ENCODE measurements at places on chromosomes 2 and 18.

GRCh38 chr2:186125156-186125555, 360.9 kb upstream of the ZC3H15 start:
- DNase-seq = no peak

DNA sequence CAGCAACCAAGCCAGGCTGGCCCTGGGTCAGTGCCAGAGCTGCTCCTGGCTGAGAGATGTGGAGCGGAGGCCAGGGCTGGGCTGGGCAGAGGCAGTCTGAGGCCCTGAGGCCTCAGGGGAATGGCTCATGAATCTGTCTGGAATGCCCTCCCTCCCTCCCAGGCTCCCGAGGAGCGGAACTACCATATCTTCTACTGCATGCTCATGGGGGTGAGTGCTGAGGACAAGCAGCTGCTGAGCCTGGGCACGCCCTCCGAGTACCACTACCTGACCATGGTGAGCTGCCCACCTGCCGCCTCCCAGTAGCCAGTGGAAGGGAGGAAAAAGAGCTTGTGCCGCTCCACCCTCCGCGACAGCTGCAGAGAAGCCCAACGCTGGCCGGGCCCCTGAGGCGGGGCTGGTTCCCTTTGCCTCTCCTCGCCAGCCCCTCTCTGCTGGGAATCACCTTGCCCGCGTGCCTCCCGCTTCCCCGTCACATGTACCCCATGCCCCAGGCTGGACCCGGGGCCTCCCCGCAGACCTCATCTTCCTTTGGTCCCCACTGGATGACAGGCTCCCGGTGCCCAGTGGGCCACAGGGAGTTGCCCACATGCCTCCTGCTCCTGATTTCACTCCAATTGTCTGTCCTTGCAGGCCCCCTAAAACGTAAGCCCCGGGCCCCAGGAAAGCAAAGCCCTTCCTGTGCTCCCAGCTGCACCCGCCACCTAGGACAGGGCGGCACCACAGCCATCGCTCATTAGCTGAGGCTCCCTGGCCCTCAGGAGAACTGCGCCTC, 41.1 kb downstream of the MYO7B start:
- DNase-seq = no peak

- DNase-seq = no peak
Observed at GRCh38 chr2:177275040-177275742, 10.7 kb upstream of the NFE2L2 start.

GRCh38 chr2:241082341-241083090, 19.6 kb downstream of the MTERF4 start:
- no peak for DNase-seq

DNA sequence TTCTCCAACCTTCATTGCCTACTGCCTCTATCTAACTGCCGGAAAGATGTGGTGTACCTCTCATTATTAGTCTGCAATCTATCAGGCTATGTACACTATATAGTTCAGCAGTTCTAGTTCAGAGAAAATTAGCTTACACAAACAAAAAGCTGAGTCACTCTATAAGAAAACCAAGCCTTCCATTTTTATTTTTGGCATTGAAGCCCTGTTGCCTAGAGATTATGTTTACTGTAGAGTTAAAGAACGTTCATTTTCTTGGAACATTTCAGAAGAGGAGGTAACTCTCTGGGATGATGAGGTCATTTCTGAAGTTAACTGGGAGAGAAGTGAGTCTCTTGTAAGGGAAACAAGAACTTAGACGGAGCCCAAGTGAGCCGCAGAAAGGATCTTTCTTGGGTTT, 133.5 kb downstream of the FAM124B start:
- DNase-seq = no peak

GRCh38 chr2:213162516-213163118, 11.2 kb upstream of the IKZF2 start:
- DNase-seq = no peak

GRCh38 chr2:55150834-55151233, 81.3 kb downstream of the CLHC1 start:
- DNase-seq = no peak

- DNase-seq = no peak
Observed at GRCh38 chr2:229620289-229620688, 94.1 kb downstream of the DNER start.

- no peak for DNase-seq
Observed at GRCh38 chr2:121089166-121089510, 195.9 kb downstream of the TFCP2L1 start.

DNA sequence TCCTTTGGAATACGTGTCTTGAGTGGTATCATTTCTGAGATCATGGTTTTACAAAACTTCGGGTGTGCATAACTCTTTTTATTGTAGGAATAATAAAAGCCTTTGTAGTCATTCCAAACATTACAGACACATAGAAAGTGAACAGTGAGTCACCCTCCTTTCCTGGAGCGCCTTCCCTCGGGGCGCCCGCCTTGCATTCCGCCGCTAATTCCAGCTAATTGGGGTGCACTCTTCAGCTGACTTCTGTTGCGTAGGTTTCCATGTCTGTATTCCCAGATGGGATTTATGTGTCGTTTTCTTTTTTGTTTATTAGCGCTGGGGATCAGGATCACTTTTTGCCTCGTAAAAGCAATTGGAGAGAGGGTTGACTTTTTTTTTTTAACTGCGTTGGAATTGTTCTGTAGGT, 18.7 kb downstream of the SH3BP4 start:
- no peak for DNase-seq

- no peak for DNase-seq
Observed at GRCh38 chr18:27735117-27735516, 441.8 kb downstream of the CDH2 start.

DNA sequence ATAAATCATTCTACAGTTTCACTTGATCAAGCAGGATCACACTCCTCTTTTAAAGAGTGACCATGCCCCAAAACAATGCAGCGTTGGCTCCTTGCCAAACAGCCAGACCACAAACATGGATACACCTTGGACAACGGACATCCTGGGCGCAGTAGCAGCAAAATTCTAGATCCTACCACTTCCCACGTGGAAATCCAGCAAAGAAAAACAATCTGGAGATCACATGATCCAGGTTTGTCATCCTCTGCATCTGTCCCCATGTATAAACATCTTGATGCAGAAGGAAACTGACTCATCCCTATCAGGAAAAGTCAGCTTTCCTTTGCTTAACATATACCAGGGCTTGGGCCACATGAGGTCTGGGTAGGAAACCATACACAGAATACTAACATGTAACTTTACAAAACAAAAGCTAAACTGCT, 53.1 kb downstream of the ZNF521 start:
- DNase-seq = no peak

- no peak for DNase-seq
Observed at GRCh38 chr2:218285604-218286003, 6.7 kb downstream of the TMBIM1 start.

DNA sequence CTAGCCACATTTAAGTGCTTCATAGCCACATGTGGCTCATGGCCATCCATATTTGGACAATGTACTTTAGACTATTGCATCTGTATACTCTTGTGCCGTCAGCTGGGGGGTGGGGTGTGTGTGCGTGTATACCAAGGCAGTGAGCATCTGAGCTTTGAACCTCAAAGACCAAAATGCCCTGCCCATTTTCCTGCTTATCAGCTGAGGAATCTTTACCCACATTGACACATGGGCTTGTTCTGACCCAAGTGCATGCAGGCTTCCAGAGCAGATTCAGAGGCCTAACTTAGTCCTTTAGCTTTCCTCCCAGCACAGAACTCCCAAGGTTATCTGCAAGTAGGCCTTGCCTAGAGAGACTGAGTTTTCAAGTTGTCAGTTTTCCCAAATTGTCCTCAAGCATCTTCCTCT, 11.1 kb upstream of the MOCOS start:
- no peak for DNase-seq

DNA sequence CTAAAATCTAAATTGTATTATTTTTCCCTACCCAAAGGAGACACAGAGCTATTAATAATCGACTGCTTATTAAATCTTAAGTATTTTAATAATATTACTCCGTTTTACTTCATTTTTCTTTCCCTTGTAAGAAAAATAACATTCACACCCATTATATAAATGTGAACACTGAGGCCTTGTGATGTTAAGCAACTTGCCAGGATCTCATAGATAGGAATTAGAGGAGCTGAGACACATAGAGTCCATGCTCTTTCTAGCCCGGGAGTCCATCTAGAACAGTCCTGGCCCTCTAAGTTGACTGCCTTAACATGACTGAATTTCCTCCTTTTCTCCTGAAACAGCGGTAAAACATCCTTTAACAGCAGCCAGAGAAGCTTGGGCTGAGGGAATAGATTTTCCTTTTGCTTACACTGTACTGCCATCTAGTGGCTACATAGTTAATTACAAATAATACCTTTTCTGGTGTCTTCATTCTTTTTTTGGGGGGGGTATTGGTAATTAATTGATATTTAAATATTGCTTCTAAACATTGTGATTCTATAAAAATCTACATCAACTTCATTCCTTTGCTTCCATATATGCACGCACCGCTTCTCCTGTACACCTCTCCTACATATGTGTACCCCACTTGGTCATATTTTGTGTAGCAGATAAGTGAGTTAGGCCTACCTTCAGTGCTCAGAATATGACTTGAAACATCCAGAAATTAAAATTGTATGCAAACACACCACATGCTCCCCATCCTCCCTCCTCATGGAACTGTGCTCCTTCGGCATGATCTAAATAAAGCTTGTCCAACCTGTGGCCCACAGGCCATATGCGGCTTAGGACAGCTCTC, 125.8 kb upstream of the HNMT start:
- DNase-seq = no peak

- no peak for DNase-seq
Observed at GRCh38 chr2:212908682-212909435, 242.6 kb downstream of the IKZF2 start.

GRCh38 chr2:99726691-99727090, 236.9 kb upstream of the REV1 start:
- no peak for DNase-seq

DNA sequence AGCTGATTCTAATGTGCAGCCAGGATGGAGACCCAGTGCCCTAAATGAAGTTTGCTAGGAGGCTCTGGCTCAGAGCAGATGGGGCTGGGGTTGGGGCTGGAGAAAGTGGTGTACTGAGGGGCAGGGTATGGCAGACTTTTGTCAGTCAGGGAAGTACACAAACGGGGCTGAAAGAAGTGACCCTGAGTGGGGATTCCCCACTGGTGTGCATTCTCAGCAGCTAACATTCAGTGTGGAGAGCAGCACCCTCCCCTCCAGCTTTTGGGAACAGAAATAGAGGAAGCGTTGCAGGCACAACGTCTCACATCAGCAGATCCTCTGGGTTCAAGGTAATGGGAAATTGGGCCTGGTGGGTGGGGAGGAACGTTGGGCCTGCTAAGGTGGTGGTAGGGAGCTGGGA, 89.1 kb upstream of the GCFC2 start:
- DNase-seq = no peak

DNA sequence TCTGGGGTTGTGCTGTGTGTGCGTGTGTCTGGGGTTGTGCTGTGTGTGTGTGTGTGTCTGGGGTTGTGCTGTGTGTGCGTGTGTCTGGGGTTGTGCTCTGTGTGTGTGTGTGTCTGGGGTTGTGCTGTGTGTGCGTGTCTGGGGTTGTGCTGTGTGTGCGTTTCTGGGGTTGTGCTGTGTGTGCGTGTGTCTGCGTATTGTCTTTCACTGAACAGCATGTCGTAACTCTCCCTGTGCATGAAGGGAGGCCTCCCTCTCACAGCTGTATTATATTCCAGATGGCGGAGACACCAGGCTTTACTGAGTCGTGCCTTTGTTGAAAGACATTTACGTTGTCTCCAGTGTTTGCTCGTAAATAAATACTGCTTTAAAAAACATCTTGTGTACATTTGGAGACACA, 5.9 kb downstream of the ACKR3 start:
- DNase-seq = no peak

GRCh38 chr18:32661486-32662299, 111.1 kb downstream of the KLHL14 start:
- DNase-seq = no peak

- DNase-seq = no peak
Observed at GRCh38 chr2:72153026-72153791, 5.5 kb upstream of the CYP26B1 start.

- no peak for DNase-seq
Observed at GRCh38 chr2:120703330-120703994, 32.2 kb upstream of the GLI2 start.

DNA sequence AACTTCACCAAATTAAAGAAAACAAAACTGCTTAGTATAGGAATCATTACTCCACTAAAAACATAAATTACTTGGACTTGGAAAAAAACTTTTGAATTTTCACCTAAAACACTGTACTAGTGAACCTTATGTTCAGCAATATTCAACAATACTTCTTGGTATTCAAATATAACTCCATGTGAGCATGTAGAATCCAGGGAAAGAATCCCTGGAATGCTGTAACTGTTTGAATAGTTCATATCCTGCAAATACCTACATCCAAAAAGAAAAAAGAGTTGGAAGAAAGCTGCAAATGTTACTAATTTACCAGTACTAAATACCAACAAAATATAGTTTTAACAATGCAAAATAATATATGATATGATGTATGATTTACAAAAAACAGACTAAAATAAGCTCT, 65.4 kb downstream of the IKZF2 start:
- DNase-seq = no peak

GRCh38 chr2:113176696-113177355, 3.1 kb downstream of the PSD4 start:
- DNase-seq = no peak

GRCh38 chr2:137797641-137798040, 166.6 kb upstream of the HNMT start:
- DNase-seq = no peak

DNA sequence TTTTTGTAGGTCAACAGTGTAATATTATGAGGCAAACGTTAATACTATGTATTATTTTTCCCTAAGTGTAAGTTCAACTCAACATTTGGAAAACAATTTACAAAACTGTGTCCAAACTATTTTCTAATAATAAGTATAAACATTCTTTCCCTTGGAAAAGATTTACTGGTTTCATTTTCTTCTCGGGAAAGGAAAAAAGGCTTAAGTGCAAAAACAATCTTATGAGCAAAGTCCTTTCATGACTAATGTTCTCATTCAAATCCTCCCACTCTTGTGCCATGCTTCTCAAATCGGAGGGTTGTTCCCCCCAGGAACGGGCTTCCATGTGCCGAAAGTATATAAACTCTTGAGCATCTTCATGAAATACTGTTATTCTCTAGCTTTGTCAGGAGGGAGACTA, 19.8 kb upstream of the L3MBTL4 start:
- DNase-seq = no peak

GRCh38 chr2:232477751-232478510, 9.7 kb downstream of the ECEL1 start:
- no peak for DNase-seq

GRCh38 chr2:2056531-2056930, 274.5 kb downstream of the MYT1L start:
- no peak for DNase-seq

All from stimulated activated CD4-positive, alpha-beta T cell treated with anti-CD3 and anti-CD28 coated beads, TNF-alpha, amount 100 ng/mL, for 48 hours (primary cell).